ENCODE measurements at places on chromosomes 13 and 19.

DNA sequence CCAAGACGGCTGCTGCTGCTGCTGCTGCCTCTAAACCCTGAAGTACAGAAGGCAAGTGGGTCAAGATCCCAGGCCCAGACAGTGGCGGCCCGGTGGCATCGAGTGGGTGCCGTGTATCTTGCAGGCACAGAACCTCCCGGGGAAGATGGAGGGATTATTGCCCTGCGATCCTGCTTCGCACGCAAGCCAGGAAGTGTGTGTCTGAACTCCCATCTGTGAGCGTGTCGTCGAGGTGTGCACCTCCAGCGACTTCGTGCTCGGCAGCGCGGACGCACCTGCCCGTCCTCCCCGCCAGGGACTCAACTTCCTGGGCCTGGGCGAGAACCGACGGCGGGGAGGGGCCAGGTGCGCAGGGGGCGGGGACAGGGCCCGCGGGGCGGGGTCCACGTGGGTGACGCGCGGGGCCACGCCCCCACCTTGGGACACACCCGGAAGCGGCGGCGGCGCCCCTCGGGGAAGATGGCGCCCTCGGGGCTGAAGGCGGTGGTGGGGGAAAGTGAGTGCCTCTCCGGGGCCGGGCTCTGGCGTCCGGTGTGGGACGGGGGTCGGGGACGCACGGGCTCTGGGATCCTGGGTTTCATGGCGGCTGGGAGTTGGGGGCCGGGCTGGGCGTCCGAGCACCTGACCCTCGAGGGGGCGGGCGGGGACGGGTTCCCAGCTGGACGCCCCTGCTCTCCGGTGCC, at the start of gene STXBP2:
Gene STXBP2 (plus strand): TSS at position 420 of the 683 bp plus-strand sequence. CDS start 40 bp downstream, at position 460.
- peak; percentile 96 for DNase-seq

- no peak for DNase-seq
These were observed 1262.5 kb downstream of the EFNB2 start for GRCh38 chr13:105272660-105273631.

- DNase-seq, result no peak
These were observed 229.3 kb upstream of the EDNRB start for GRCh38 chr13:78147905-78148304.

DNA sequence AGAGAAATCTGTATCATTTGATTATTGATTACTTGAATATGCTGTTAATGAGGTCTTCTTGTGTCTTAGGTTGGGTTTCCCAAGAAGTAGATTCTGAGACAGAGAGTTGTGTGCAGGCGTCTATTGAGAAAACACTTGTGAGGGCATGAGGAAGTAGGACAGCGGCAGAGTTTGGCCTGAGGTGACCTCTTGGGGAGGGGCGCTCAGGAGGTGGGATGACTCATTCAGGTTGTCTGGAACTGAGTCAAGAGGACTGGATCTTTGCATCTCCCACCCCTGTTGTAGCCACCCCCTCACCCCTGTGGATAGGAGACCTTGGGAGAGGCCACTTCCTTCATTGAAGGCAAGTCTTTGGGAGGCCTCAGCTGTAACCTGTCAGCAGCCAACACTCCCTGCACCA, 35.2 kb upstream of the WDFY2 start:
- DNase-seq, result no peak

GRCh38 chr19:42407085-42407815, 17.2 kb upstream of the CNFN start:
- no peak for DNase-seq
